ENCODE measurements at places on chromosomes 11 and 22.

DNA sequence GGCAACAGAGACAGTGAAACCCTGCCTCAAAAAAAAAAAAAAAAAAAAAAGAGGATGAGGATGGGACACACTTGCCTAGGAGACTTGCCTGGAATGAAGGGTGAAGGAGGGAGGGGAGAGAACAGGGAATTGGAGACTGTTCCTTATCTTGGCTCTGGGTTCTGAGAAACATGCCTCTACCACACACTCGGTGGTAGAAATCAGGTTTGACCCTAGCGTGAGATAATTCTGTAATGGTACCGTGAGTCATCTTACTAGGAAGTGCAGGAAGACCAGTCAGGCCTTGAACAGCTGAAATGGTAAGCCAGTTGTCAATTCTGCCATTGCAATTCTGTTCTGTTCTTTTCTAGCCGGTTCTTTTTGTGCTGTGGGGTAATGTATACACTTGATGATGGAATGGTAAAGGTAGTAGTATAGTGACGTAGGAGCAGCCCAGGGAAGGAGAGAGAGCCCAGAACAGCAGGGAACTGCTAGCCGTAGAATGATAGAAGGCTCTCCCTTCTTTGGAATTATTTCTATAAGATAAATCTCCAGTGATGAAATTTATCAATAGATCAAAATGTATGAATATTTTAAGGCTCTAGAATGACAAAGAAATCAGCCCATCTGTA lies 3.9 kb upstream of the AMBRA1 start:
- DNase-seq: no peak

GRCh38 chr22:47153854-47154525 lies 391.5 kb downstream of the TBC1D22A start:
- DNase-seq: no peak

GRCh38 chr22:38230108-38230825 lies 28.5 kb downstream of the MAFF start:
- DNase-seq: peak; percentile 44

DNA sequence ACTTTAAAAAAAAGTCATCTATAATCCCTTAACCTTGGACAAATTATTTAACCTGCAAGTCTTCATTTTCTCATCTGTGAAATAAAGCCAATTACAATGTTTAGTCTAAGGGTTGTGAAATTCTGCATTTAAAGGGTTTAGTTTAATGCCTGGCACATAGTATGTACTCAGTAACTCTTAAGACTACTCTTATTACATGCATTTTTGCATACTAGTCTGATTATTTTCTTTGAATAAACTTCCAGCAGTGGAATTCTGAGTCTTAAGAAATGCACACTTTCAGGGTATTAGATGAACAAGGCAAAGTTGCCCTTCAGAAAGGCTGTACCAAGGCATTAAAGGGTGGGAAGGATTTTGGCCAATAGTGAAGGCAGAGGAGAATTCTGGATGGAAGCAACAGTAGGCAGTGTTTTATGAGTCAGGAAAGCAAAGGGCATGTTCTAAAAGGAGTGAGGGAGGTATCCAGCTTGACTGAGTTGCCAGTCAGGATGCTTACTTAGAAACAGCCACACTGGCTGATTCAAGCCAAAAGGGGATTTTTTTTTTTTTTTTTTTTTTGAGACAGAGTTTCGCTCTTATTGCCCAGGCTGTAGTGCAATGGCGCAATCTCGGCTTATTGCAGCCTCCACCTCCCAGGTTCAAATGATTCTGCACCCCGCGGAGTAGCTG lies 50.5 kb downstream of the SWAP70 start:
- DNase-seq: no peak

DNA sequence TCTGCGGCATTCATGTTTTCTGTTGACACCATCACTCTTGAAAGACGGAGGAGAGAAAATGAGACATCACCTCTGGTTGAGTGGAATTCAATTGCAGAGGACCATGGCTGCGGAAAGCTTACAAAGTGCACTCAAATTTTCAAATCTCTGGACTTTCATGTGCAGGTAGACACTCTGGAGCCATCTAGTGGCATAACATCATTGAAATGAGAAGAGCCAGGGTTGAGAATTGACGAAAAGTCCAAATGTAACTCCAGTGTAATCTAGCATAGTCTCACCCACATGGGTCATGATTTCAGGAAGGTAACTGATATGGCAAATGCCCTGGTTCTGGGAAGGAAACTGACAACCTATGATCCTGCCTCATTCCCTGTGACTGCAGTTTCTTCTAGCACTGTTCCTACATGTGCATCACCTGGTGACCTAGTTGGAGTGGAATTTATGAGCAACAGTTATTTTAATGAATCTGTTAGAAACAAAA lies 687.8 kb downstream of the KCNA4 start:
- peak; percentile 3 for DNase-seq

- DNase-seq: no peak
Measured at GRCh38 chr11:44658506-44658850, 68.3 kb upstream of the TSPAN18 start.

GRCh38 chr11:66172146-66172545 lies 96.3 kb upstream of the RAB1B start:
- DNase-seq: no peak

- no peak for DNase-seq
Measured at GRCh38 chr11:33594188-33594587, 106.4 kb downstream of the C11orf91 start.

DNA sequence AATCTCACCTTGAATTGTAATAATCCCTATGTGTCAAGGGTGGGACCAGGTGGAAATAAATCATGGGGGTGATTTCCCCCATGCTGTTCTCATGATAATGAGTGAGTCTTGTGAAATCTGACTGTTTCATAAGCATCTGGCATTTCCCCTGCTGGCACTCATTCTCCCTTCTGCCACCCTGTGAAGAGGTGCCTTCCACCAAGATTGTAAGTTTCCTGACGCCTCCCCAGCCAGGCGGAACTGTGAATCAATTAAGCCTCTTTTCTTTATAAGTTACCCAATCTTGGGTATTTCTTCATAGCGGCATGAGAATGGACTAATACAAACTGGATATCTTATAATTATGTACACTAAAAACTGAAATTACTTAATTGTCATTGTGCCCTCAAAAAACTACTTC lies 189.2 kb upstream of the API5 start:
- no peak for DNase-seq

DNA sequence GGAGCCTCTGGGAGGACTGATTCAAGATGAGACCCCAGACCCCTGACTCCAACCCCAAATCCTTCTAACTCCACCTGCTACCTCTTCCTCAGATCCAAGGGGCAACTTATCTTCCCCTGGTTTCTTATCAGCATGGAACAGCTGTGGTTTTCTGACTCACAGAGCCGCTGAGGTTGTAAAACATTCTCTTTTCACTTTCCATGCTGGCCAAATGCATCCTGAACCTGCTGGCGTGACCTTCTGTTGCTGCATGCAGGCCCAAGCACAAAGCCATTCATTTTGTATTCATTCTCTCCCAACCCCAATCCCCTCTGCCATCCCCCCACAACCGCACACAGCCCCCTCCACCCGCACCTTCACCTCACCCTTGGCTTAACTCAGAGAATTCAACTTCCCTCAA lies 70.3 kb downstream of the SEZ6L start:
- DNase-seq: no peak

DNA sequence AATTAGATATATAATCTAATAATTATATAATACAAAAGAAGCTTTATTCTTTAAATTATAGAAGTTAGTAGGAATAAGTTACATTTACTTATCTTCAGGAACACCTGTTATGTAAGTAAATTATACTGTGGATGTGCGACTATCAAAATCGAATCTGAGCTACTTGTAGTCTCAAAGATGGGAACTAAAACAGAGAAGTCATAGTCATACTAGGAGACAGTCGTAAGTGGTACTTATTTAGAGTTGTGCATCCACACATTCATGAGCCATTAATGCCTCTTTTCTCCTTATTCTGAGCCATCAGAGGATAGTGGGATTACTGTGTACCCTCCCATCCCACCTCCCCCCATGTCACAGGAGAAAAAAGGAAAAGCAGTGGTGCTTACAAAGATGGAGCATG lies 114.4 kb downstream of the CADM1 start:
- no peak for DNase-seq

DNA sequence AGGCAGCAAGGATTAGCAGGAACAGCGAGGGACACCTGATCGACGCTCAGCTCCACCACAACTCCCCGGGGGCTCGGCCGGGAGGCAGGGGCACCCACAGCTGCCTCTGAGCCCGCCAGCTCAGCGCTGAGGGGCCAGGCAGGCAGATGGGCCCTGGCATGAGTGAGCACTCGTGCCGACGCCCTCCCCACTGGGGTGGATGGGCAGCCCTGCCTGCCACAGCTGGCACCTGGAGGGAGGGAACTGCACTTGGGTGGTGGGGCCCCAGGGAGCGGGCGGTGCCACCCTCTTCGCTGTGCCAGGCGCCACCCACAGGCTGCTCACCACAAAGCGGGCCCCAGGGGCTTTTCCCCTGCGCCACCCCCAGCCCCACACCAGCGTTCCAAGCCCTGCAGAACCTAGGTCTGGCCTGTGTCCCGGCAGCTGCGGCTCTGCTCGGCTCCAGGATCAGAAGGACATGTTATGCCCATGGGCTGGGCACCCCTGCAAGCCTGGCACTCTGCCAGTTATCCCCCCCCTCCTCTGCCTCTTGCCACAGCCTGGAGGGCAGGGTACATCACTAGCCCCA lies 28.8 kb downstream of the WNT7B start:
- no peak for DNase-seq

DNA sequence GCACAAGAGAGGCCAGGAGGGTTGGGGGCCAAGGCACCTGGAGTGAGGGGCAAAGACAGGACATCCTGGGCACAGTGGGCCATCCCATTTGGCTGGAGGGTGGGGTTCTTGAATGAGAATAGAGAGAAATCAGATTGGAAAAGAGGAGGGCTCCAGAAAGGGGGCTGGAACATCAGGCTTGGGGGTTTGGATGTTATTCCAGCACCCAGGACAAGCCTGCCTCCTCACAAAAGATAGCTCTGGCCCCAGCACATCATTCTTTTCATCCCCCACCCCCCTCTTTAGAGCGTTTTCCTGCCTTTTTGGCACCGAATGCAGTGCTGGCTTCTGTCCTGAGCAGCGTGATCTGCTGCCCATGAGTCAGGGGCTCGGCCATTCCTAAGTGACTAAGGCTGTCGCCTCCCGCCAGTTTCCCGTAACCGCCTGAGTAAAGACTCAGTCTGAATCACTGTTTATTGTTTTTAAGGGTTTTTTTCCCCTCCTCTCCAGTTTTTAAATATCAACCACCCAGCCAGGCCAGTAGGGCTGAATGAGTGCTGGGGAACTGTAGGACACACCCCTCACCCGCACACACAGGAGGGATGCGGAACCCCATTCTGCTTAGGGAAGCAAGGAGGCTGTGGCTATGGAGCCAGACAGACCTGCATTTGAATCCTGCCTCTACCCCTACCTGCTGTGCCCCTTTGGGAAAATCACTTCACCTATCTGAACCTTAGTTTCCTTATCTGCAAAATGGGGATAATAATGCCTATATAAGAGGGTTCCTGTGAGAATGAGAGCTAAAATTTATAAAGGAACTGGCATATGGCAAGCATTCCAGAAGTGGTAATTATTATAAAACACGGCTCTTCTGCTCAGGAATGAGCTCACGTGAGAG lies 32.4 kb upstream of the NAV2 start:
- DNase-seq: peak; percentile 52

GRCh38 chr11:33895752-33896137 lies 3.9 kb upstream of the LMO2 start:
- no peak for DNase-seq

GRCh38 chr11:99742501-99742900 lies 721.8 kb downstream of the CNTN5 start:
- DNase-seq: no peak

GRCh38 chr11:7871056-7871455 lies 60.0 kb downstream of the OR10A6 start:
- DNase-seq: no peak

- DNase-seq: no peak
Measured at GRCh38 chr11:99632969-99633368, 612.2 kb downstream of the CNTN5 start.

DNA sequence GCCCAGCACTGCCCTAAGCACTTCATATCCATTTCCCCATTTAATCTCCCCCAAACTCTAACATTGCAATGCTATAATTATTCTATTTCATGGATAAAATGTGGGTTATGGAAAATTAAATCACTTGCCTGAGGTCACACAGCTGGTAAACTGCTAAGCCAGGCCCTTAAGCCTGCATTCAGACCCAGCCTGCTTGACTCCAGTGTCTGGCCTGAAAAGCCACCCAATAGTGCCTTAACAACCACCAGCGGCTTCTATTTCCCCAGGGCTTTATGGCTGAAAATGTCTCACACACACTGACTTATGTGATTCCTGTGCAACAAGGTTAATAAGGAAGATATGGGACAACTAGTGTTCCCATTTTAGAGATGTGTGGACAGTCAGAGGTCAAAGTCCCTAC lies 178.5 kb upstream of the SNX19 start:
- DNase-seq: no peak
